ENCODE measurements at places on chromosomes 2 and 18.

DNA sequence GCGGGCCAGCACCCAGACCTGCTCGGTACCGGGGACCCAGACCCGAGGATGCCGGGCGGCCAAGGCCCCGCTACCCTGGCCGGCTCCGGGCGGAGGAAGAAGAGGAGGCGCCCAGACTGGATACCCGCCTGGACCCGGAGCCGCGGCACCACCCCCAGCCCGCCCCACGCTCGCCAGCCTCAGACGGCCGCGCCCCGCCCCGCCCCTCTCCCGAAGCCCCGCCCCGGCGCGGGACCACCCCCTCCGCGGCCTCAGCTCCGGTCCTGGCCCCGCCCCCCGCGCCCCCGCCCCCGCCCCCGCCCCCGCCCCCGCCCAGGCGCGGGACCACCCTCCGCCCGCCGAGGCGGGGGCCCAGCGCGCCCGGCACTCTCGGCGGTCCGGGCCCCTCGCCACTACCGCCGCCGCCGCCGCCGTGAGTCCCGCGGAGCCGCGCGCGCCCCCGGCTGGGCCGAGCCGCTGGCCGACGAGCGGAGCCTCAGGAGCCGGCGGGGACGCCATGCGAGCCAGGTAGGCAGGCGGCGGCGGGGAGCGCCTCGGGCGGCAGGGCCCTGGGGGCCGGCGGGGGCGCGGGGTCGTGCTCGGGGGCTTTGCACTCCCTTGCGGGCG is at the start of gene SH3BP4:
TSS of gene SH3BP4 (plus strand) at position 354 of the 606 bp plus-strand sequence. CDS start 82,986 bp downstream, outside the sequence.
- peak; percentile 90 for DNase-seq

GRCh38 chr18:37251679-37252078 is 313.9 kb downstream of the CELF4 start:
- no peak for DNase-seq

DNA sequence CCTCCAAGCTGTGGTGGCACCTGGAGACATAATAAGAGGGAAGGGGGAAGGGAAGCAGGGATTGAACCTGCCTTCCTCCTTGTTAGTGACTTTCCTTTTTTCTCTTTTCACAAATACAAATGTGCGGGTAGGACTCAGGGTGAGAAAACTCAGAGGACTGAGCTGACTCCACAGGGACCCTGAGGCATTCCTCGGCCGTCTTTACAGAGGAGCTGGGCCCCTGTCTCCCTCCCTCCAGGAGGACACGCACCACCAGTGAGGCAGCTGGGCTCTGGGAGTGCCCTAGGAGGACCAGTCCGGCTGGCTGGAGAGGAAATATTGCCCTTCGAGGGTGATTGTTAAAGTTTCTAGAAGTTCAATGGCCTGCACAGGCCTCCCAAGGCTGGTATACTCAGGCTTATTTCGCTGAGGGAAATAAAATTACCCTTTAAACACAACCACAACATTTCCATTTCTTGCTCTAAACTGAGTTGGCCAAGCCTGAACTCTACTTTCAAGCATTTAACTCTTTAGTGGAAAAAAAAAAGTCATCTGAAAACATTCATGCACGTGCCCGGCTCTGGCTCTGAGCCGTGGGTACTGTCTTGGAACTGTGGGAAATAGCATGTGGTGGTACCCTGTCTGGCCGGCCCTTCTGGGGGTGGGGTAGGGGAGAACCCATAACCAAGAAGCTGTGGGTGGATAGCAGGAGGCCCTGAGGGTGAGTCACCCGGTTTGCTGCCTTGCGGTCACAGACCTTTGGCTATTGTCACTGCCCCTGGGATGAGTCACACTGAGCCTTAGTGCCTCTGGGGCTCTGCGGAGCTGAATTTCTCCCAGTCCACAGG is 116.0 kb downstream of the COPS8 start:
- DNase-seq: peak; percentile 96

DNA sequence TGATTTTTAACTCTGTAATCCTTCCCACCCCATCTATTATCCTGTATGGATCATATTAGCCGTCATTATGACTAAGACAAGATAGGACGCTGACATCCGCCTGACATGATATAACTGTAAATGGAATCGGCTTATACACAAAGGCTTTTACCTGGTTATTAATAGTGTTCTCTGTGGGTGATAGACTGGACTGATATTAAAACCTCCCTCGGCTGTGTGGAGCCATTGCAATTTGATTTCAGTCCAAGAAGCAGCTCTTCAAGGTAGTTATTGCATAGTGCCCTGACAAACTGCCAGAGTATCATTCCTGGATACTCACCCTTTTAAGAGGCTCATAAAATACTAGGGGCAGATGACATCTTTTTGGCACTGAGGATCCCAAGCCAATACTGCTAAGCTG is 226.1 kb upstream of the HNRNPA3 start:
- DNase-seq: no peak

GRCh38 chr2:69604026-69604678 is 39.4 kb downstream of the AAK1 start:
- DNase-seq: no peak

All from fibroblast of skin of scalp (primary cell).